ENCODE measurements at places on chromosomes 7 and 10. TPM values are rescaled to one million over a fixed set of nuclear protein-coding genes. Genes with fewer than 3 reads are reported as not detected.

The TRIM73 gene
- total RNA-seq = 1.6 TPM

The ADAM12 gene
- total RNA-seq = 4.9 TPM

The CABCOCO1 gene
- total RNA-seq = not detected

The ERVW-1 gene
- total RNA-seq = not detected

The PAXIP1 gene
- 10.4 TPM for total RNA-seq

The PRF1 gene
- total RNA-seq = 3.2 TPM

The ACSL5 gene
- 43.4 TPM for total RNA-seq

The DNAJC30 gene
- total RNA-seq = 5.0 TPM

GRCh38 chr7:140586516-140586915, 54.1 kb downstream of the DENND2A start:
- no peak for DNase-seq

- no peak for DNase-seq
Measured at GRCh38 chr7:107834401-107834800, 31.4 kb upstream of the SLC26A3 start.

GRCh38 chr10:32237644-32238345, 109.2 kb downstream of the EPC1 start:
- no peak for DNase-seq

DNA sequence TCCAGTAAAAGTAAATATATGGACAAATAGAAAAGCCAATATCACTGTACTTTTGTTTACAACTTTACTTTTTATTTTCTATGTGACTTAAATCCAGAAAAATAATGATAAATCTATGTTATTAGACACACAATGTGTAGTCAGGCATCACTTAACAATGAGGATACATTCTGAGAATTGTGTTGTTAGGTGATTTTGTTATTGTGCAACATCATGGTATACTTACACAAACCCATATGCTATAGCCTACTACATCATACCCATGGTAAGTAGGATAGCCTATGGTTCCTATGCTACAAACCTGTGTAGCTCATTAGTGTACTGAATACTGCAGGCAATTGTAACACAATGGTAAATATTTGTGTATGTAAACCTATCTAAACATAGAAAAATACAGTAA, 781.7 kb upstream of the GHITM start:
- no peak for DNase-seq

GRCh38 chr7:2482725-2483451, 6.7 kb upstream of the GRIFIN start:
- no peak for DNase-seq

GRCh38 chr7:155533827-155534690, 12.3 kb downstream of the CNPY1 start:
- no peak for DNase-seq

- DNase-seq = no peak
Measured at GRCh38 chr7:5428478-5429252, 5.0 kb upstream of the TNRC18 start.

DNA sequence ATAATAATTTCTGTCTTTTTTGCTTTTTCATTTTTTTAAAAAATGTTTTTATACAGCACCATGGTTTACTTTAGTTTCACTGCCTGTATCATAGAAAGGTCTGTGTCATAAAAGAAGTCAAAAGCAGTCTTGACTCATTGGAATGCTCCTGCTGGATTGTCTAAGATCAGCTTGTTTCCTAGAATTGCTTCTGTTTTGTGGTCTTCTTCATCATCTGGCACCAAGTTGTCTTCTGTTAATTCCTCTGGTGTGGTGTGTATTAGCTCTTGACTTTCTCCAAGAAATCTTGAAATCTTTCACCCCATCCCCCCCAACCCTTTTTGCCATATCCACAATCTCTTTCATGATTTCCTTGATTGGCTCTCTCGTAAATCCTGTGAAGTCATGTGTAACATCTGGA, 250.3 kb upstream of the CXCL12 start:
- no peak for DNase-seq

DNA sequence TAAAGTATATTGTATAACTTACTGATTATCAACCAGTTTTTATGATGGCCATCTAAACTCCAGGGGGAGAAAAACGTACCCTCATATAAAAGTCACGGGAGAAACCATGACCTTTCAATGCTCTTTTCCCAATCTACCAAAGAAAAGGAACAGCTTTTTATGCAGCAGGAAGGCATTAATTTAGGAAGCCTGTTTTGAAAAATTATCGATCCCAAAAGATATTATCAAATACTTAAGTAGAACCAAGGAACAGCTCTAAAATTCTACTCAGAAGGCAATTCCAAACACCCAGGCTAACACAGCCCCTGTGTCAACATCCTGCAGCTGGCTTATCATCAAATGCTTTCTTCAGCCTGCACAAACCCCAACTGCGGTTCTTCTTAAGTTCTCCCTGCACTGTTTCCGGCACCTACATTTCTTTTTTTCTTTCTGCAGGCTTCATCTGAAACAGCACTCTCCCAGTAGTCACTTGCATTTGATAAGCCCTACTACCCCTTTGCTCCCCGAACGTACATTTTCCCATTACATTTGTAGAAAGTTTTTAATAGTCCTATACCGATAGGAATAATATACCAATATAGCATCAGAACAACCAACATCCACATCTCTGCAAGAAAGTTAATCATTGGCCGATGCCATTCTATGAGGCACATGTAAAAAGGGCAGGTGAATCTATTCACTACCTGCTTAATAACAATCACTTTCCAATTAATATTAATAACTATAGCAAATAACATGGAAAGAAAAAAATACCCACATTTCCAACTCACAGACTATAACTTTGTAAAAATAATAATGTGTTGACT, 47.9 kb downstream of the PIP4K2A start:
- no peak for DNase-seq

DNA sequence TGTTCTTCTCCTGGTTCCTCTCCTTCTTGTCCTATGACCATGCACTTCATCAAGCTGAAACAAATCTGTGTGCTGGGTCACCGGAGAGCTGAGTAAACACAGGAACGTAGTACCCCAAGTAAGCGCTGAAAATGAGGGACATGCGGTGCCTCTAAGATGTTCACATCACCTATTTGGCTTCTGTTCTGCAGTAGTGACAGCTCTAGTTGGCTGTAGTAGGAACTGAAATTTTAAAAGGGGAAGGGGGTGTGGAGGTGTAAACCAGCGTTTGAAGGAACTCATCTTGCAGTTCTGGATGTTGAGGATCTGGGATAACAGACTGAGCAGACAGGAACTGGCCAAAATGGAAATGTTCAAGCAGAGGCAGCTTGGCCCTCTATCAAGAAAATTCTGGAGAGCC, 85.2 kb downstream of the WNT2 start:
- no peak for DNase-seq

- no peak for DNase-seq
Measured at GRCh38 chr10:121155742-121156474, 304.7 kb downstream of the WDR11 start.

DNA sequence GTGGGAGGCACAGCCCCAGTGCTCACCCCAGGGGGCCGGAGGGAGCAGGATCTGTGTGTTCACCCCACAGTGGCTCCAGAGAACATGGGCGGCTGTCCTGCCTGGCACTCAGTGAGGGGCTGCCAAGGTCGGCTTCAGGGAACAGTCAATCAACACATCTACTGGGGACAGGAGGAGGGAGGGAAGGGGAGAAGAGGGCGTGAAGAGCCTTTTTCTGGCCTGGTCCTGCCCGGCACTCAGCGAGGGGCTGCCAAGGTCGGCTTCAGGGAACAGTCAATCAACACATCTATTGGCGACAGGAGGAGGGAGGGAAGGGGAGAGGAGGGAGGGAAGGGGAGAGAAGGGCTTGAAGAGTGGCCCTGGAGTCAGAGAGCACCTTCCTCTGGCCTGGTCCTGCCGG, 184.9 kb downstream of the ADARB2 start:
- no peak for DNase-seq

- no peak for DNase-seq
Measured at GRCh38 chr10:95877881-95878280, 29.9 kb upstream of the CC2D2B start.

- no peak for DNase-seq
Measured at GRCh38 chr7:156861212-156861611, 31.8 kb downstream of the LMBR1 start.

DNA sequence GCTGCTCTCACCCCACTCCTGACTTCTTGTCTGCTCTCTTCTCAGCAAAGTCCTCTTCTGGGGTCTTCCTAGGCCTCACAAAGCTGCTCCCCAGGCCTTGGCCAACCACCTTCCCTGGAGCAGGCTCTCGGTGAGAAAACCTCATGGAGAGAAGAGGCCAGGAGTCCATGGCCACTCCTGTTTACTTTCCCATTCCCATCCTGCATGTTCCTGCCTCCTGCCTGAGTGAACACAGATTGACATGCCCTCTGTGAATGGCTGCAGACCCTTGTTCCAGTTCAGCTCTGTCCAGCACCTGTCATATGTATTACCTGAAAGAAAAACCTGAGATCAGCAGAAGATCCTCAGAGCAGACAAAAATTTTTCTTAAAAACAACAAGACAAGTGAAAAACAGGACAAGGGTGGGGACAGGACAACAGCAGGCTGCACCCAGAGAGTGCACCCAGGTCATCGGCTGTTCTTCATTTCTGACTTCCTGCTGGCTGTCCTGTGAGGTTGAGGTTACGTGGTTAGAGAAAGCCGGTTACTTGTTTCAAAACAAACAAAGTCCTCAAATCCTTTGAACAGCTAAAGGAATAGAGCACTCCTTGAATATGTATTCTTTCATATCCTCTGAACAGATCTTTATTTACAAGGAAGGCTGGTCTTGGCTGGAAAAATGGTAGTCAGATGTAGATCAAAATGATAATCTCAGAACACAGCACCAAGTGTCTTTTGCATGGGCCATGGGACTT, 34.0 kb upstream of the DLD start:
- DNase-seq = no peak

- no peak for DNase-seq
Measured at GRCh38 chr7:47035522-47035921, 546.4 kb downstream of the TNS3 start.

DNA sequence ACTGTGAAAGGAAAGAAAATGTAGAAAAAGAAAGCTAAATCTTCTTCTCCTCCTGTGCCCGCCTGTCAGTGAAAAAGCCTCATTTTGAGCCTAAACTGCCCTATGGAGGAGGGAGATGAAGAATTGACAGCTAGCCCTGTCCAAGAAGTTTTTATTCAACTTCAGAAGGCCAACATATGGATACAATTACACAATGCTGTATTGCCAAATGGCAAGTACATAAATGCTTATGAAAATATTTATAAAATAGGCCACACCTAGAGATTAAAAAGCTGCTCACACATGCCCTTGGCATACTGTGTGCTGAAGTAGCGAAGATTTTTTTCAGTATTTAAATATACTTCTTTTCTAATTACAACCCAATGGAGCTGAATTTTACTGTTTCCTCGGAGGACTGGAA, 65.1 kb upstream of the NEBL start:
- no peak for DNase-seq

DNA sequence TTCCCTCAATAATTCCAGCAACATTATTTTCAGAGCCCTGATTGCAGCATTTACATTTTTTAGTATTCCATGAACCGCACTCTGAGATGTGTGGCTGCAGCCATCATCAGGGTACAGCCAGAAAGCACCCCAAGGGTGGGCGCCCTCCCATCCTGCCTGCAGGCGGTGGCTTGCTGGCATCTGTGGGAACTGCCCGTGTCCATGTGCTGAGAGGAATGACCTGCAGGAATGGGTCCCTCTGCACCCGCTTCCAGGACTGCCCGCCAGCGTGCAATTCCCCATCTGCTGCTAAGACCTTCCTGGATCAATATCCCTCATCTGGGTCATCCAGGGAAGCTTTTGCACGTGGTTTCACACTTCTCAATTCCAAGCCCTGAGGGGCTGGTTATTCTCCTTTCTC, 32.8 kb upstream of the NUB1 start:
- no peak for DNase-seq

DNA sequence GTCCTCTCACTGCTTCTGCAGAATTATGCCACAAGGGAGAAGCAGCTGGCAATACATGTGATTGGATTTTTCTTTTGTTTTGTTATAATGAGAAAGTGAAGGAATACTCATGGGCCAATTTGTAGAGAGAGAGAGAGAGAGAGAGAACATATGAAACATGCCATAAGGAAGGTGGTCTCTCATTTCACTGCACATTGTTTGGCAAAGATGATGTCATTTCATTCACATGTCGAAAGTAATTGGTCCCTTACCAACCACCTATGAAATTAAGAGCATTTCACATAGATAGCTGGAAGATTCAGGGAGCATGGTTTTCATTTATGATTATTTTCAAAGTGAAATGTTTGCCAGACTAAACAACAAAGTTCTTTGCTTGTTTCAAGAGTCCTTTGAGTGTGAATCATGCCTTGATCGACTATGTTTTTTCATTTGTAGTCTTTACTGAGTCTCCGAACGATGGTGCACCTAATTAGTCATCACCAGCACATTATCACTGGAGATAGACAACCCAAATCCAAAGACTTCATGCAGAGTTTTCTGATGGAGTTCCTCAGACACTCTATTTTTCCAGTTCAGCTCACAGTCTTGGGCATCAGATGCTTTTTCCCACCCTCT, 130.1 kb upstream of the ZEB1 start:
- no peak for DNase-seq

DNA sequence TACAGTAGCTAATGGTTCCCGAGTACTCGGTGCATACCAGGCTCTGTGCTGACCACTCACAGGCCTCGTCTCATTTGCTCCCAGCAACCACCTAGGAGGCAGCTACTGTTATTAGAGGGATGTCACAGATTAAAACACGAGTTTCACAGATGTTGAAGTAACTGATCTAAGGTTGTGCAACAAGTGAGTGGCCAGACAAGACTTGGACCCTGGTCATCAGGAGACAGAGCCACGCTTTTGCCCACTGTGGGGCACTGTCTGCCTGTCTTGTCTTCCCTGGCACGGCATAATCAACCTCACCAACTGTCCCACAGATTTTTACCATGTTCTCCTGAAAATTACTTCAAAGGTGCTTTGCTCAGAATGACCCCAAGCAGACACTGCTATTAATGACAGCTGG, 111.6 kb upstream of the HABP2 start:
- DNase-seq = no peak

DNA sequence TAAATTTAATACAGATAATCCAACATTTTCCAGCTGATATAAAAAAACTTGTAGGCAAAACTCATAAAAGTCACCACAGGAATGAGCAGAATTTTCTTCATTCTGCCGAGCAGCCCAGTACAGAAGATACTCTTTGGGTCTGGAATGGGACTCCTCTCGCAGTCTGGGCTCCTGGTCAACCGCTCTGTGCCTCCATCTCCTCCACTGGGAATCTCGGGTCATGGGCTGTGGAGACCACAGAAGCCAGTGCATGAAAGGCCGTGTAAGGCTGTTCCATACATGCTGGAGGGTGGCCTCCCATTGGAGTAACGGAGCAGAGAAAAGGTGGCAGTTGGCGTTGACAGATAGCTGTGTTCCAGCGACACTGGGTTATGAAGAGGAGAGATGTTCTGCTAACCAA, 616.4 kb upstream of the MGMT start:
- DNase-seq = no peak

DNA sequence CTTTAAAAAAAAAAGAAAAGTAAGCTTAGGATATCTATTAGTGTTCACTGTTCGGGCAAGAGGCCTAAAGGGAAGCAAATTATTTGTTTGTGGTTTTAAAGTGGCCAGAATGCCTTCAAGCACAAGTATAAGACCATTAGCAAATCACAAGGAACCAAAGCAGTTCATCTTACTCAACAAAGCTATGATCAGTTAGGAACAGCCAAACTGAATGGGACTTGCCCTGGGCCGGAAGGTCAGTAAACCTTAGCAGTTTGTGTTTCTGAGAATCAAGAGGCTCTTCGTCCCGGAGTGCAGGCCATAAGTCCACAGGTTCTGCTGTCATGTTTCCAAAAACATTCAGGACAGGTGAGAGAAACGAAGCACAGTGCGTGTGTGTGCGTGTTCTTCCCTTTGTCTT, 4.5 kb downstream of the FBXW4 start:
- no peak for DNase-seq
